ENCODE measurements at places on chromosomes 11 and 22.

GRCh38 chr22:46815896-46816731, 53.7 kb downstream of the TBC1D22A start:
- no peak for DNase-seq

DNA sequence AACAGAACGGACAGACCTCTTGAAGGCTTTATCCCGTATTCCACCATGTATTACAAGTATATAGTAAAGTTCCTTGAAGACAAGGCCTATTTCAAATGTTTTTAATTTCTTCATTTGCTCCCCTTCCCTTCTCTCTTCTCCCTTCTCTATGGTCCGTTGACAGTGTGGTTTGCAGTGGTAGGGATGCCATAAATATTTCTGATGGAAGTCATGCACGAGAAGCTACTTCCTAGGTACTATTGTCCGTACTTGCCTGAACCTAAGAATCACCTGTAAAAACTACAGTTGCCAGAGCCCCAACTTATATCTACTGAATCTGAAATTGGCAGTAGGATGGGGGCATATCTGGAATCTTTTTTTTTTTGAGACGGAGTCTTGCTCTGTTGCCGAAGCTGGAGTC, 2.8 kb downstream of the PISD start:
- DNase-seq, result no peak

DNA sequence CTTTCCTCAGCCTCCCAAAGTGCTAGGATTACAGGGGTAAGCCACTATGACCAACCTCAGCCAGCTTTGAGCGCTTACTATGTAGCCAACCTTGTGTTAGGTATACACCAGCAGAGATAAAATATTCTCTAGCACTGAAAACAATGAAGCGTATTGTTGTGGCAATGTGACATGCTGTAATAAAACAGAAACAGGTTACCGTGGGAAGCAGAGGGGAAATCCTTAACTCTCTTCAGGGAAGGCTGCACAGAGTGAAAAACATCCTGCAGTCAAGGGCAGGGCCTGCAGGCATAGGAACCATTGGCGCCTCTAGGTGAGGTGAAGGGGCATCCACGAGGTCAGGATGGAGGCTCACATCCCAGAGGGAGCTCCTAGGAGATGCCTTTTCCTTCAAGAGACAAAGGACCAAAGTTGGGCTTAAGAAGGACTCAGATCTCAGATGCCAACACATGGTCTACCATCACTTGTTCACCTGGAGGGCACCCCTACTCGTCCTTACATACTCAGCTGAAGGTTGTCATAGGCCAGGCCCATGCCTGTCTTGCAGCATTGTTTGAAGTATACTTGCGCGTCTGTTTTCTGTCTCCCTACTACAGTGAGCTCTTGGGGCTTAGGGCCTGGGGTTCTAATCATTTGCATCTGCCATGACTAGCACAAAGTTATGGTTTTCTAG, 8.0 kb downstream of the POLD4 start:
- DNase-seq, result no peak

DNA sequence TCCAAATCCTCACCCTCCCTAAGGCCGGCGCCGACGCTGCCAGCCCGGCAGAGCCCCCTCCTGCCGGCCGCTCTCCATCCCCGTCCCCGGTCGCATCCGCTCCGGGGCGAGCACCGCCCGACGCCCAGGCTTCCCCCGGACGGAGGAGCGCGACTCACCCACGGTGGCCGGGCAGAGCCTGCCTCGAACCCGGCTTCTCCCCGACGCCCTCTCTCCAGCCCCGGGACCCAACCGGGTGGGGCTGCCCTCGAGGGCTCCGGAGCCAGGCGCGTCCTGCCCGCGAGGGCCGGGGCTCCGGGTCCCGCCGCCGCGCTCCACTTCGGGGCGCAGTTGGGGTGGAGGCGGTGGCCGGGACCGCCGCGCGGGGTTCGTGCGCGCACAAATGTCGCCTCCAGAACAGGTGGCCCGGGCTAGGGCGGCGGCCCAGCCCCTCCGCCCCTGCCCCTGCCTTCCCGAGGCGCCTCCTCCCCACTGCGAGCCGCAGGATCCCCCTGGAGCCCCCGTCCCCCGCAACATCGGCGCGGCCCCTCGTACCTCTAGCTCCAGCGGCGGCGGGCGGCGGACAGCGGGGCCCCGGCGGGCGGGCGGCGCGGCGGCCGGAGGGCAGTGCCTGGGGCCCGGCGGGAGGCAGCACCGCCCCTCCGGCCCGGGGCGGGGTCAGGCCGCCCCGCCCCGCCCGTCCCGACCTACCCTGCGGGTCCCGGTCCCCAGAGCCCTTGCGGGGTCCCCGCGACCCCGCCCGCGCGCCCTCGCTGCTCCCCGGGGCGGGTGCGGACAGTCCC, at the start of gene A4GALT:
TSS of gene A4GALT (minus strand) at position 608 of the 782 bp plus-strand sequence. CDS start 26,919 bp downstream, outside the sequence.
- DNase-seq, result no peak

- DNase-seq, result no peak
Observed at GRCh38 chr11:34198523-34198922, 93.1 kb downstream of the NAT10 start.

- no peak for DNase-seq
Observed at GRCh38 chr11:44010789-44011251, 37.0 kb upstream of the ACCSL start.

DNA sequence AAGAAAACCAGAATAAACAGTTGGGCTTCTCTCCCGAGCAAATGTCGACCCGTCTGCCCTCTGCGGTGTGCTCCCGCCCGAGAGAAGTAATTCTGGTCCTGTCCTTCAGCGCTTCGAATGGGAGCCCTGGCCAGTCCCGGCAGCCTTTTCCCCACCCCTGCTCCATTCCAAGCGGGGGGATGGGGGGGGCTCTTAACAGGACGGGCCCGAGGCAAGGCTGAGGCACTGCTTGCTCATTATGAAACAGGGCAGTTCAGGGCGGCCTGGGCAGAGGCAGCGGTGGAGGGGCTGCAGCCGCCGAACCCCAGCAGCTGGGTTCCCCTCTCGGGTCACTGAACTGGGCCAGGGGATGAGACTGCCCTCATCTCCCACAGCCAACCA, 9.1 kb downstream of the BACE1-AS start:
- DNase-seq, result no peak

DNA sequence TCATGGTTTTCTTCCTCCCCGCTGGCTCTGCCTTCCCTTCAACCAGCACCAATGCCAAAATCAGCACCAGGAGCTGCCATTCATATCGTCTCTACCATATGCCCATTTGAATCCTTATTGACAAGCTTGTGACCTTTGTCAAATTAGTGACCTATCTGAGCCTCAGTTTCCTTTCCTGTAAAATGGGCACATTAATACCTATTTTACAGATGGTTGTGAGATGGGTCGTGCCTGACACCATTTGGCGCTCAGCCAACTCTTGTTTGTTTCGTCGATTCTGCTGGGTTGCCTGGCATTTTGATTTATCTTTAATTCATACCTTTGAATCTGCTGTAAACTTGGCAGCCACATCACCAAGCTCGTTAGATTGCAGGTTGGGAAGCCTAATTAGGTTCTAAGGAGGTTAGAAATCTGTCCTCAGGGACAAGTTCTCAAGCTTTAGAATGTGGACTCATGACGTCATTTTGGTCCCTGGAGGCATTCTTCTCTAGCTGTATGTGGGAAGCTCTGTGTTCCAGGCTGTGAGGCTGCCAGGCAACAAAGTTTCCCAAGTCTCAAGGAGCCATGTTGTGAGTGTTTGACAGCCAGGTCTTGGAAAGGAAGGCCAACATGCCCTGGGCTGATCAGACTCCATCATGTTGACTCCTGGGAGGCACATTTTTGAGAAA, 61.0 kb downstream of the RPS6KA4 start:
- DNase-seq, result no peak

DNA sequence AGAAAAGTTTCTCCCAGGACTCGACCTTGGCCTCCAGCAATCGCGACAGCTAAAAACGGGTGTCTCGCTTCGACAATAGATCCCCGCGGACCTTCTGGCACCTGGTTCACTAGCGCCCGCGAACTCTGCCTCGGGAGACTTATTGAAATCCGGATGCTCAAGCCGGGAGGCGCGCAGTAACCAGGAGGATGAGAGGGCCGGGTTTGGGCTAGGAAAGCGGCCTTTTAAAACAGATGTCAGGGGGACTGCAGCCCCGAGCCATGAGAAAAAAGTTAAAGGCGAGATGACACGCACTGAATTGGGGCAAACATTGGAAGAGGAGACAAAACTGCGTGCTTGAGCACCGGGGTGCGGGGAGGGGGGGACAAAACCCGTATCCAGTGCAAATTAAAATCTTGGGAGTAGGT, 637 bp upstream of the ZBTB16 start:
- no peak for DNase-seq
